ENCODE measurements at places on chromosomes 12 and 14.

DNA sequence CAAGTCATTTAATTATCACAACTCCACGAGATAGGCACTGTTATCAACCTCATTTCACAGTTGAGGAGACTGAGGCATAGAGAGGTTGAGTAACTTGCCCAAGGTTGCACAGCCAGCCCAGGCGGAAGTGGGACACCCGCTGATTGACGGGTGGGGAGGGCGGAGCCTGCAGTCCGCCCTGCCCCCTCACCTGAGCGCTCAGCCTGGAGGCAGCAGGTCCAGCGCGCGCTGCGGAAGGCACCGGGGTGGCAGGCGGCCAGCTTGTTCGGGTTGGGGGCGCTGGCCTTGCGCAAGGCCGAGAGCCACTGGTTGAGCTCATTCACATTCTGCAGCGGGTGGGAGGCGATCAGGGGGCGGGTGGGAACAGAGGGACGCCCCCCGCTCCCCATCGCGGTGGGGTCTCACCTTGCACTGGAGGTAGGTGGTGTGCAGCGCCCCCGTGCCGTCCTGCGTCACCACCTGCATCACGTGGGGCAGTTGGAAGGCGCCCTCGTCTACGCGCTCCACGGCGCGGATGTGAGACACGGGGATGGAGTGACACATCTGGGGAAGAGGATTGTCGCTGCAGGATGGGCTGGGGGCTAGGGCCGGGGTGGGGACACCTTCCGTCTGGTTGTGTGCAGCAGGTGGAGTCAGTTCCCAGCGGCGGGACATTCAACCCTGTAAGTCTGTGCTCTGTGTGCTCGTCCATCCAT is 31.7 kb downstream of the RASAL1 start:
- DNase-seq = no peak

GRCh38 chr12:106953352-106954250 is 2.1 kb upstream of the TMEM263 start:
- no peak for DNase-seq

DNA sequence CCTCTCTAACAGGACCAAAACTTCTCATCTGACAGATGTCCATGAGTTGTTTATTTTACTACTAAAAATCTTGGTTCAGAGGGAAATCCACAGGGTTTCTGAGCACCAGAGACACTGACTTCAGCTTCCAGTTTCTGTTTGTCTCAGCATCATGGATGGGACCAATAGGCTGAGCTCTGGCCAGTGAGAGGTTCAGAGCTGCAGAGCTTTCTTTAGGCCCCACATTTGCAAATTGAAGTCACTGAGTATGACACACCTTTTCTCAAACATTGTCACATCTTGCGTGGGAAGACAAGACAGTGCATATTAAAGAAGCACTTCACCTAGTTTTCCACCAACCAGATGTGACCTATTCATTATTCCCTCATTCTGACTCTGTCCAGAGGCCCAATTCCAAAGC is 45.2 kb downstream of the RDH12 start:
- DNase-seq = no peak

GRCh38 chr12:123928897-123929296 is 43.7 kb downstream of the CCDC92 start:
- no peak for DNase-seq

- DNase-seq = no peak
Observed at GRCh38 chr14:80313806-80314205, 102.5 kb upstream of the DIO2 start.

GRCh38 chr14:37063467-37064240 is 108.8 kb downstream of the SLC25A21 start:
- no peak for DNase-seq

GRCh38 chr12:112480931-112481330 is 62.2 kb downstream of the PTPN11 start:
- no peak for DNase-seq

DNA sequence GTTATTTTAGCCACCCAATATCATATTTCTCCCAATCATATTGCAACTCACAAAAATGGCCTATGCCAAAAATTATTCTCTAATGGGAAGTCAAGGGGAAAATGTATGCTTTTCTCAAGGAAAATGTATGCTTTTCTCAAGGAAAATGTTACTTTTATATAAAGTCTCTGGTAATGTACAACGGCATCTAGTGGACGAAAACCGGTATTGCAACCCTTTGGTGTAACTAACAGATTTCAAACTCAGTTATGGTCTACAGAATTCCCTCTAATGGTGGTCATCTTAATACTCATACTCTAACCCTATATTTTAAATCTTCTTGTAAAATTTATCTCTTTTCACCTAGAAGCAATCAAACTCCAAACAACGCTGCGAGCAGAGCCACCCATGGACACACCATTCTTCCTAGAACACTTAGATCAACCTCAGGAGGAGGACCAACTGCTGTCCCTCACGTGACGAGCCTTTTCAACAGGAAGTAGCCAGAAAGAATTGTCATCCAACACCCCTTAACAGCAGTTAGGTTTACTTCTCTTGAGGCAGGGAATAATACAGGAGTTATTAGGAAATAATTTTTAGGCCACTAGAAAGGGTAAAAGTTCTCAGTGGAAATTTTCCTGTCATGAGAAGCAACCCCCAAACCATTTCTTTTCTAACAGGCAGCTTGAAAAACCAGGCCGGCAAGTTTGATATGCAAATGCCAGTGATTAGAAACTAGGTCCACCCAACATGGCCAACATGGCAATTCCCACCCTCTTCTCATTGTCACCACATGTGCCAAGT is 20.1 kb downstream of the APOBEC1 start:
- no peak for DNase-seq

DNA sequence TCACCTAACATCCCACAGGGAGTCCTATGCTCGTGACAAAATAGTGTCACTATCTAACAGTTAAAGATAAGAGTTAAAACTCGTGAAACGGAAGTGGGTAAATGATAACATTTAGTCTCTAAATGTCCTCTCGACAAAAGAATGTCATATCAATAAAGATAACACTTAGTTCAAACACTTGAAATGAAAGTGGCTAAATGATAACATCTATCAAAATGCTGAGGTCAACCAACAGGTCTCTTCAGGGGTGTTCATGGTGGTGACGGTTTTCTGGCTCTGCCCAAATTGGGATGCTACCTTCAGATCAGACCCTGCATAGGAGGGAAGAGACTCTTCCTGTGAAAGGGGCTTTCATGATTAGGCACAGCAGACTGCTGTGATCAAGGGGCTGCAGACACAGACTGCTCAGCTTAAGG is 22.1 kb downstream of the IL26 start:
- no peak for DNase-seq

GRCh38 chr12:130945786-130946492 is 7.8 kb upstream of the ADGRD1 start:
- DNase-seq = no peak

- no peak for DNase-seq
Observed at GRCh38 chr14:55450539-55450938, 10.1 kb upstream of the TBPL2 start.

DNA sequence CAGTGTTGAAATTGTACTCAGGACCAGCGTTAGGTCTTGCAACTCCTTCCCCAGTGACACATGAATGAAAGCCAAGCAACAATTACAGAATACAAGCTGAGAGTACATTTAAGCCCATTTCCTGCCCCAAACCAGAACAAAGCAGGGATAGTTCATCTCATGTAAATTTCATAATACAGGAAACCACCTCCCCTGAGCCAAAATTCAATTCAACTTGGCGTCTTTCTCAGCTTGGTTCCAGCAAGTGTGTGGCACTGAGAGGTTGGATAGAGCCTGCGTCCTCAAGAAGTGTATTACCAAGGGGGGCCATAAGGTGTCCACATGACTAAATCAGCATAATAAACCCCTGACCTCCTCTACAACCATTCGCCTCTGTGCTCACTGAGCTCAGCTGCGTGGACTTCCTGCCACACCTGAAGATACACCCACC is 278.9 kb upstream of the CRY1 start:
- DNase-seq = no peak

- no peak for DNase-seq
Observed at GRCh38 chr14:92362781-92363235, 39.8 kb downstream of the SLC24A4 start.

DNA sequence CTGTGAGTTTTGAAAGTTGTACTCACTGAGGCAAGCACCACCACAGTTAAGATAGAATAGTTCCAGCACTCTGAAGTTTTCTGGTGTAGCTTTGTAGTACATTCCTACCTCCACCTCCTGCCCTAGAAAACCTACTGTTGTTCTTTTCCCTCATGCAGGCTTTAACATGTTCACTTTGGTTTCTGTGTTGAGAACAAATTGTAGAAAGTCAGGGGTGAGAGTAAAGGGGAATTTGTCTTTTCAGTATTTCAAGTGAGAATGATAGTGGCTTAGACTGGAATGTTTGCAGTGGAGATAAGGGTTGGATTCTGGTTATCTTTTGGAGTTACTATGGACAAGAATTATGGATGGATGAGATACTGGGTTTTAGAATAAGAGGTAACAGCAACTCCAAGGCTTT is 67.2 kb downstream of the AEBP2 start:
- DNase-seq = no peak

- no peak for DNase-seq
Observed at GRCh38 chr14:55838529-55839052, 258.6 kb downstream of the KTN1 start.

DNA sequence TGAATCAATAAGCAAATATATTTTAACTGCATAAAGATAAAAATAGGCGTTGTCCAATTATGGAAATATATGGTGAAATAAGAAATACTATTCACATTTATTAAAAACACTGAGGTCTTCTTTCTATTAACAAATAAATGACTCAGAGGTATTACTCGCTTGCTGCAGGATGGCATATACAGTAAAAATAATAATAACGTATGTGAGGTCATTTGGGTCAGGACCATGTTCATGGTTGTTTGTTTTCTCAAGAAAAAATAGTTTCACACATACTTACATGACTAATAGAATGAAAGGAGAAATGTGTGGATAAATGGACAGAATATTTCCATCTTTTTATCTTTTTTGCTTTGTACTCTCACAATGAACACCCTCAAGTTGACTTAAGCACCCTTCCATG is 46.5 kb upstream of the RTL1 start:
- DNase-seq = no peak

GRCh38 chr12:26374934-26375680 is 179.7 kb downstream of the SSPN start:
- DNase-seq = no peak

- DNase-seq = no peak
Observed at GRCh38 chr12:125149160-125150108, 84.2 kb downstream of the AACS start.

GRCh38 chr14:49408187-49408933 is 177.8 kb downstream of the RPS29 start:
- DNase-seq = no peak

DNA sequence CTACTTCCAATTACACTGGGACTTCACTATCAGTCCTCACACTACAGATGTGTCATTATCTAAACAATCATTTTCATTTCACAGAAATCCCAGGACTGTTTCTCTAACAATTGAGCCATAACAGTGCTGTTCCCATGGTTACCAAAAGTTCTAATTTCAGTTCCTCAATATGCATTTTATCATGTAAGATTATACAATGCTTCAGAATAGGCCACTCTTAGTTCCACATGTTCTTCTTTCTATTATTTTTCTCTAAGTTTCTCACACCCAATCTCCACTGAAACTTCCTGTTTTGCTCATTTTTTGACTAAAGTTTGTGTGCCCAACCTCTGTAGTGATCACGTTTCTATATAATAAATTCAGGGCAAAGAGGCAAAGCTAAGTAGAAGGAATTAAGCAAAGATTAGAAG is 185.8 kb downstream of the DUSP6 start:
- no peak for DNase-seq

DNA sequence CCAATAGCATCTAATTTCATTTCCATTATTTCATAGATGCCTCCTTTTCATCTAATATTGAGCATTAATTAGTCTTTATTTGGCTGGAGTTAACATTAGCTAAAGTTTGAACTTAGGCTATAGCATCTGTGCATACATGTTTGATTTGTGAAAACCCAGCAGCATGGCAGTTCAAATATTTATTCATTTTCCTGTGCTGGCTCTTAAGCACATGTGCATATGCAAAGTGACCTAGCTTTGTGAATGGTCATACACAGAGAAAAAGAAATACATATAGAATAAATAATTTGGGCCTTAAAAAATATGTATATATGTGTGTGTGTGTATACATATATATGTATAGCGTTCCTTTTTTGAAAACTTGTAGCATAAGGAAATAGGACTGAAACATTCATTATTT is 117.8 kb downstream of the HMGA2 start:
- no peak for DNase-seq

DNA sequence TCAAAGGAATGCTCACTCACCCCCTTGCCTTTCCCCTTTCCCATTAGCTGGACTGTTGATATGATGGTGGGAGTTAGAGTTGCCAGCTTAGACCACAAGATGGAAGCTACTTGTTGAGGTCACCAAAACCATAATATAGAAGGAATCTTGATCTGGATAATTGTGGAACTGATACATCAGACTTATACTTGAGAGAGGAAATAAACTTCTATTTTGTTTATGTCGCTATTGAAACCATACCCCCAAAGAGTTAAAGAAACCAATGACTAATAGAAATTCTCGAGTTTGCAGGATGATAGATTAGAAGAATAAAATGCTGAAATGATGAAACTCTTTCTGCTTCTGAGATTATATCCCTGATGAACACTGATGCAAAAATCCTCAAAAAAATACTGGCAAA is 37.9 kb downstream of the TDG start:
- DNase-seq = no peak

- DNase-seq = no peak
Observed at GRCh38 chr12:83128540-83128939, 441.8 kb downstream of the TMTC2 start.

DNA sequence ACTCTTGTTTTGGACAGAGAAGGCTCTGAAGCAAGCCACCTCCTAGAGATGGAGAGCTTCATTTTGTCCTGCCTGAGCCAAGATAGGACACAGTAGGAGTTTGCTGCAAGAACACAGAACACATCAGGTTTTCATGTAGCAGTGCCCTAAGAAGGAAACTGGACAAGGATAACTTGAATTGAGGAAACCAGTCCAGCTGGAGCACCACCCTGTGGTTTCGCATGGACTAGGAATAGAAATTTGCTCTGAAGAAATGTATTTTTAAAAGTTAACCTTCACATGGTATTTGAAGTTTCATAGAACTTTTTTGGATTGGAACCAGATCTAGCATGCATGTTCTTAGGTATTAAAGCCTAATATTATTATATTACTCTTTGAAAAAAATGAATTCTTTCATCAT is 68.8 kb downstream of the RERG start:
- no peak for DNase-seq

DNA sequence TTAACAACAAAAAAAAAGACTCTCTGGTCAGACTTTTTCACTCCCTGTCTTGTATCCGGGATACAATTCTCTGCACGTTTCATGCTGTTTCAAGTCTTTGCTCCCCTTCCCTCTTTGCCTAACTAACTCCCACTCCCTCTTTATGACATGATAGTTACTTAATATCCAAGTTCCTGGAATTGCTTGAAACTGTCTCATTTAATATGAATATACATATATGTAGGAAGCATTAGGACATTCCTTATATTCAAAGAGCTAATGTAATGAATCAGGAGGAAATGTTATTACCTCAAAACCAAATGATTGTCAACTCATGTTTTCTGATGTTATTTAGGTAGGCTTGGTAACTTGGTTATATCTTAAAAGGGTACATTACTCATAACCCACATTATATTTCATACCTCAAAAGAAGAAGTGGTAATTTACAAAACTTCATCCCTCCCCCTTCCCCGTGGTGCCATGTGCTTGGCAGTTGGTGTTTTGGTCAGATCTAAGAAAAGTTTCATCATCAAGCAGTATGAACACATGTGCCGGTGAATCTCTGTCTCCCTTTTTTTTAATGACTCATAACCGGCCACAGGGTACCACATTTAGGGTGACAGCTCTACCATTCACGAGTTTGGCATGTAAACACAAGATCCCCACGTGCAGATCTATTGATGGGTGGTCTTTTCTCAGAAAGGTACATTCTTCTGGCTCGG is 56.5 kb downstream of the HCAR2 start:
- DNase-seq = no peak

GRCh38 chr14:53550776-53551175 is 397.7 kb upstream of the DDHD1 start:
- DNase-seq = no peak

All from nucleus accumbens (tissue), 56 donors.